Islet precursor cell (in vitro differentiated cells): ENCODE measurements at places on chromosomes 12 and 14.

DNA sequence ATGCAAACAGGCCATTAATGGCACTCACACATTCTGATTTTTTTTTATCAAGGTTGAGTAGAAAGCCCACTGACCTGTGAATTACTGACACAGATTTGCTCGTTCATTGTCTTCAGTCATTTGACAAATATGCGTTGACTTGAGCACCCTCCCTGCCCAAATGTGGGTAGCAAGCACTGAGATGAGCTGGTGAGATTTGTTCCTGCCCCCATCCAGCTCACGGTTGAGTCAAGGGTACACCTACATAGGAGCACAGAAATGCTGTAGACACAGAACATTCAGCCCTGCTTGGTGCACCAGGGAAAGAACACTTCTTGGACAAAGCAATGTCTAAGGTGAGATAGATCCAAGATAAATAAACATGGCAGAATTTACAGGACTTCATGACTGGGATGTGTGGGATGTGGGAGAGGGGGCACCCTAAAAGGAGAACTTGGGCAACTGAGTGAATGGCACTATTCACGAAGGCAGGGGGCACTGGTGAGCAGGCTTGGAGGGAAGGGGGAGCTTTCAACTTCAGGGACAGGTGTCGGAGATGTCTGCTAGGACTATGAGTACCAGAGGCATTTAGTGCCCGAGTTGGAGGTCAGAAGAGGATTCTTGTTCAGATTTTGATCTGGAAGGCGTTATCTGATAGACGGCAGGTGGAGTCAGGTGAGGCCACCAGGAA lies 213.4 kb downstream of the VRK1 start:
- DNase-seq = no peak

DNA sequence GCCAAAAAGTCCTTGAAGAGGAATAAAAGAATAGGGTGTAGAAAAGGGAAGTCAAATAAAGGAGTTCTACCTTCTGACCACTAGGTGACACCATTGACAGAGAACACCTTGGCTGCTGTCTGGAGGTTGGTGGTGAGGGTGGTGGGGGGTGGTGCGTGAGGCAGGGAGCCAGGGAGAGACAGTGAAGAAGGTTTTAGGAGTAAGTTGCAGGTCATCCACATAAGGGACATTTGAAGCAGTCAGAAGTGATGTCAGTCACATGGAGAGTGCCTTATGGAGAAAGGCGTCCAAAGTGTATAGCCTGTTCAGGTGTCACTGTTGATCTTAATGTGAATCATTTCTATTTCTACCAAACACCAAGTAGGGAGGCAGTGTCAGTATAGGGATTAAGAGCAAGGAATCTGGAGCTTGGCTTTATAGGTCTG lies 279.3 kb upstream of the DDHD1 start:
- peak; percentile 77 for DNase-seq

DNA sequence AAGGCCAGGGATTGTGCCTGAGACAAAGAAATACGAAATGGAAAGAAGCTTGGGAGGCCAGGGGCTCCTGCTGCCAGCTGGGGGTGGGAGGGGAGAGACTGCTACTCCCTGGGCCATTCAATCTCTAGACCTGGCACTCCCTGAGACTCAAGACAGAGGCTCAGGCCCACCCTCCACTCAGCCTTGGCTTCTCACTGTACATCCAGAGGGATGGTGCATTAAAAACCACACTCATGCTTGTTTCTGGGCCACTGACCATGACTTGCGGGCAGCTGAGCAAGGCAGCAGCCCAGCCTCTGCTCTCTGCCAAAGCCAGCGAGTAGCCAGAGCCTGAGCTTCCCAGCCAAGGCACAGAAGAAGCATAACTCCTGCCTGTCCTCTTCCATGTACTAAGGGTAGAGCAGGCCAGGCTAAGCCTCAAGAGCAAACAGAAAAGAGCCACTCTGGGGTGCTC lies 41.5 kb downstream of the PITPNM2 start:
- no peak for DNase-seq

- DNase-seq = no peak
Observed at GRCh38 chr12:125169870-125170269, 104.6 kb downstream of the AACS start.

DNA sequence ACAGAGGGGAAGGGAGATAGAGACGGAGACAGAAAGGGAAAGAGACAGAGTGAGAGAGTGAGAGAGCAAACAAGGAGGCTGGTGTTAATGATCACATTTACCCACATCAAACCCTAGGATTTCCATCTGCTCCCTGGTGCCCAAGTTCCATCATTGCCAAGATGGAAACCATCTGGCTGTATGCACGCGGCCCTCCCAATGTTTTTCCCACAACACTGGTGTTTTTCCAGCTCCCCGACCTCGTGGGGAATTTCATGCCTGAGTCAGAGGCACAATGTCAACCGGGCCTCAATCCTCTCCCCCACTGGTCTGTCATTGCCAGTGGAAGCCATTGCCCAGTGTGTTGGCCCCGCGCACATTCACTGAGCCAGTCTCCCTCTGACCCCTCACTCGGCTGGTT lies 19.9 kb upstream of the BDKRB2 start:
- no peak for DNase-seq

DNA sequence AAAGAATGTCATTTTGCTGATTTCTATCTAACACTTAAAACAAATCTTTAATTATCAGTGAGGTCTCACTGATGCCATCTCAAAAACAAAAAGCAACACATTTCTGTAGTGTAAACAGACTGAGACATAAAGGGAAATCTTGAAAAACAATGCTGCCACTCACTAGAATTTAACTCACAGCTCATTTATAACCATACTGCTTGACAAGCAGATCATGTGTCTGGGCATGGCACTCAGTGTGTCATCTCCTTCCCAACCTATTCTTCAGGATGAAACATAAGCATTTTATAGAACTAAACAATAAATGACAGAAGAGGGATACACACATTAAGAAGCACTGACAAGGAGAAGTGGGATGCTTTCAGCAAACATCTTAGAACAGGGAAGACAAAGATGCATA lies 22.4 kb downstream of the ATF7 start:
- no peak for DNase-seq

GRCh38 chr12:97118796-97119375 lies 211.8 kb downstream of the NEDD1 start:
- DNase-seq = no peak

DNA sequence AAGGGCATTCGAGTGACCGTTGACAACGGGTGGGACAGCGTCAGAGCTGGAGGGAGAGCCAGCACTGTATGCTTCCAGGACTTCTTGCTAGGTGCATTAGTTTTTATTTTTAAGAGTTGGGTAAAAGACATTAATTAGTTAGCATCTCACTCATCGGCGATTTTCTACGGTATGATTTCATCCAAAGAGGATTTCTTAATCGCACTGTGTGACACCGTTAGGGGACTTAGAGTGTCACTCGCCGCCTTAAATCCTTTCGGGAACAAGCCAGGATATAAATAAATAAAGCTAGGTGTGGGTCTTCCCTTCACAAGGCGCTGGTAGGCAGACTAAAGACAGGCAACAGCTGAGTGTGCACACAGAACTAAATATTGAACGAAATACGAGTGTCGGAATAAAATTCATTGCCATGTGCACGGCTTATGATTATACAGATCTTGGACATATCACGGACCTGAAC lies 869 bp upstream of the NOVA1 start:
- no peak for DNase-seq

GRCh38 chr12:5599378-5599777 lies 167.5 kb downstream of the NTF3 start:
- no peak for DNase-seq

DNA sequence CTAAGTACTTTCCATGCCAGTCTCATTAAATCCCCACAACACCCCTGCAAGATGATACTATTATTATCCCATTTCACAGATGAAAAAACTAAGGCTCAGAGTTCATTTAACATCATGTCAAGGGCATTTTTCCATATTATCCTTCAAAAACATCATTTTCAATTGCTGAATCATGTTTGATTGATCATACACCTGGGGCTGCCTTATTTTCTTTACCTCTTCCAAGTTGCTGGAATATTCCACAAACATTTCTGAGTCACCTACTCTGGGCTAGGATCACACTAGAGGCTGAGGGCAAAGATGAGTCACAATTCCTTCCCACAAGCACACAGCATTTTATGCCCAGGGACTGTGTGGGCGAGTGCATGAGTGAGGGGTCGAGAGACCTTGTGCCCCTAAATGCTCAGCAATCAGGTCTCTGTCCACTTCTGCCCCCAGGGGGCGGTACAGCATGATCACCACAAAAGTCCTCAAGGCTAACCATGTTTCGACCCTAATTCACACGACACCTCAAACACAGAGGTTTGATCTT lies 14.1 kb upstream of the TMEM119 start:
- peak; percentile 88 for DNase-seq

- DNase-seq = no peak
Observed at GRCh38 chr12:24109381-24110039, 160.0 kb upstream of the SOX5 start.

GRCh38 chr14:68873376-68873775 lies 80.5 kb upstream of the ZFP36L1 start:
- DNase-seq = no peak

DNA sequence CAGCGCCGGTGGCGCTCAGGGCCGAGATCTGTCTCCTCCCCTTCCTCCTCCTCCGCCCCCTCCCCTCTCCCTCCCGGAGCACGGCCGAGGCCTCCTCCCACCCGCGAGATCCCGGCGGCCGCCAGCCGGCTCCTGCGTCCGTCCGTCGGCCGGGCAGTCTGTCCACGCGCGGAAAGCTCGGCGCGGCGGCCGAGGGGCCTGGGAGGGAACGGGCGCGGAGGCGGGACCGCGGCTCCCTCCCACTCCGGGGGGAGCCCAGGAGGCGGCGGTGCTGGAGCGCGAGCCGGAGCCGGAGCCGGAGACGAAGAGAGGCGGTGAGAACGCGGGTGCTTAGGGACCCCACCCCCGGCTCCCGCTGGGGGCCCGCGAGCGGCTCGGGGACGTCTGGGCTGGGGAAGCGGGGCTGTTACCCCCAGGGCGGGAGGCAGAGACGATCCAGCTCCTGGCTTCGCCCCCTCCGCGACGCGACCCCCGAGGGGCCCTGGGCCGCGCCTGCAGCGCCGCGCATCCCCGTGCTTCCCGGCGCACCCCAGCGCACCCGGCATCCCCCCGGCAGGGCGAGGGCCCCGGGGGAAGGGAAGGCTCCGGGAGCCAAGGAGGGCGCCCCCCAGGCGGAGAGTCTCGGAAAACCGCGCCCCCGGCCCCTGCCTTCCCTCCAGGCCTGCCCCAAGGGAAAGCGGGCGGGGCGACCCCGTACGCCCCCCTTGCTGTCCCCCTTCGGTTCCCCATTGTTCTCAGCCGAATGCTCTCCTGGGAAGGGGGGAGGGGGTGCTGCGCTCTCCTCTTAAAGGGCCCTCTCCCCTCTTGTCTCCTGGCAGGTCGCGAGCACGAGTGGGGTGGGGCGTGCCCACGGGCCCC lies at the start of gene DTX1:
Gene DTX1, plus strand, starts transcription at position 100 of the 858 bp plus-strand sequence. CDS start 1,463 bp downstream, outside the sequence.
- no peak for DNase-seq

DNA sequence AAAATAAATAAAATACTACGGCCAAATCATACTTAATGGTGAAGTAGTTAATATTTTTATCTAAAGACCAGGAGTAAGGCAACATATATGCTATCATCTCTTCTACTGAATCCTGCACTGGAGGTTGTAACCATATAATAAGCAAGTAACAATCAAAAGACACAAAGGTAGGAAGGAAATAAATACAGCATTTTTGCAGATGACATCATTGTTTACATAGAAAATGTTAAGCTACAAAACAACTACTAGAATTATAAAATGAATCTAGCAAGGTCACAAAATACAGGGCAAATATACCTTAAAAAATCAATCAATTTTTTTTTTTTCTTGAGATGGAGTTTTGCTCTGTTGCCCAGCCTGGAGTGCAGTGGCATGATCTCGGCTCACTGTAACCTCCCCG lies 51.6 kb upstream of the BDKRB2 start:
- no peak for DNase-seq

DNA sequence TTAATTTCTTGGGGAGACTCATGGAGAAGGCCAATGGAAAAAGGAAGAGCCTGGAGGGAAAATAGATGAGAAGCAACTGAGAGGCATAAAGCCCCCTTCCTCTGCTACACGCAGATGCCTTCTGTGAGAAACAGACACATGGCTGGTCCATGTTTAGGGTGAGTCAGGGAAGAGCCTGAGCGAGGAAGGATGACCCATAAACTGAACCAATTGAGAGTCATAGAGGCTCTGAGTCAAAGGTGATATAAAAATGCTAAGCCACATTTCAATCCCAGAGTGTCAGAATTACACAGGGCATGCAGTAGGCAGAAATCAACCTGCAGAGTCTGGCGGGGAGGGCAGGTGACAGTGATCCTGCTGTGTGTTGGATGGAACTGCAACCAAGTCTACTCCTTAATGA lies 30.1 kb upstream of the NEDD1 start:
- DNase-seq = no peak

GRCh38 chr12:101858361-101858760 lies 19.0 kb upstream of the DRAM1 start:
- DNase-seq = no peak

GRCh38 chr12:700016-700415 lies 36.8 kb upstream of the NINJ2 start:
- no peak for DNase-seq

GRCh38 chr12:42617622-42618021 lies 28.1 kb upstream of the PRICKLE1 start:
- no peak for DNase-seq

DNA sequence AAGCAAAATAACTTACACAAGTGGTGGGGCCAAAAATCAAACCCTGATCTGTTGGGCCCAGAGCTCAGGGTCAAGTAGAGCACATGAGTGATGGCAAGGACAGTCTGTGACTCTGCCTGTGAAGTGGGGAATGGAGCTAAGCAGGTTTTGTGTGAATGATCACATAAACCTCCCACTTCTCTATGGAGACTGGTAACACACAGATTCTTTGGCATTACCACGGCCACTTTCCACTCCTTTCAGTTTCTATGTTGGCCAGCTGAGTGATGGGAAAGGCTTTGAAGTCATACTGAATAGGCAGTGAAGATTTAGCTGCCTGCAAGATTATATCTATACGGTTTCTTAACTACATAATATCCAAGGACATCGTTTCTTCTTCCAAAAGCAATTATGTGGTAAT lies 97.9 kb downstream of the ARMH4 start:
- DNase-seq = no peak

DNA sequence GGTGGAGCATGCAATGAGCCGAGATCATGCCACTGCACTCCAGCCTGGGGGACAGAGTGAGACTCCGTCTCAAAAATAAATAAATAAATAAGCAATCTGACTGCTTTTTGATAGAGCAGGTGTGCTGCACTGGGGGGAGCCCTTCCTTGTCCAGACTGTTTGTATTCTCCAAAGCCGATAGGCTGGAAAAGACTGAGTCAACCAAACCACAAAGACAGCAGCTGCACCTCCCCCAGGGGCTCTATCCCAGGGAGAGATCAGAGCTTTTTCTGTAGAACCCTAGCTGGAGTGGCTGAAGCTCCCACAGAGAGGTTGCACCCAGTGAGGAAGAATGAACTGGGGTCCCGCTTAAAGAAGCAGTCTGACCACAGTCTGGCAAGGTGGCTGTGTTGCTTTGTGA lies 45.8 kb upstream of the LALBA start:
- no peak for DNase-seq

DNA sequence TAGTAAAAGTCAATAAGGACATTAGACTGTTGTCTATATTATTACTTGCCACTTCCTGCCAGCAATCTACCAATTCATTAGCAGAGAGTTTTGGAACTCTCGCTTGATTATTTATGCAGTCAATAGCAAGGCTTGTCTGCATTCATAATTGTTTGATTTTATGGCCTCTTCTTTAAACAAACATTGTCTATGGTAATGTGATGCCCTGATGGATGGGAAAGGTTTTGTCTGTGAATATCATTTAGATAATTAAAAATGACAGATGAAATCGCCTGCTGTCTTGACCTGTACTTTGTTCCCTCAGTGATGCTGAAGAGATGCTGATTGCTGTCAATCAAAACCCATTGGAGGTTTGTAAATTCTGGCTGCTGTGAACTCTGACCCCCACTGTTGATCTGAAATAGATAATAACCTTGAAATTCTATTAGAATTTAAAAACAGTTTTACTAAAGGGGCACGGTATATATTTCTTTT lies 455.3 kb downstream of the NPAS3 start:
- DNase-seq = no peak
